ENCODE measurements at places on chromosomes 12 and 14.
A peak's percentile ranks its signal among the peaks of the same experiment; 100 is the strongest.

DNA sequence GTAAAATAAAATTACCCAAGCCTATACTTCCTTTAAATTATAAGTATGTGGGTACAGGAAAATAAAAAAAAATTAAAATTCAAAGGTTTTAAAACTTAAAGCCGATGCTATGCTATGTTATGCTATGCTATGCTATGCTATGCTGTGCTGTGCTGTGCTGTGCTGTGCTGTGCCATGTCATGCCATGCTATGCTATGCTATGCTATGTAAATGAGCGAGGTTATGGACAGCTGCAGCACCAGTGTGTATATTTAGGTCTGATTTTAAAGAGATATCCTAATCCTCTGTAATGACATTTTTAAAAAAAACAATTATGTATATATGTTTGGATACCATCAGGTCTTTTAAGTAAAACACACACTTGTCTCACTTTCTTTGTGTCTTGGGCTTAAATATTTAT lies 1822.0 kb upstream of the SEL1L start:
- no peak for DNase-seq

GRCh38 chr12:3259973-3260372 lies 182.8 kb downstream of the TSPAN9 start:
- DNase-seq: no peak

GRCh38 chr12:26810330-26810729 lies 22.7 kb downstream of the ITPR2 start:
- peak; percentile 75 for DNase-seq

GRCh38 chr14:102503641-102504327 lies 5.8 kb downstream of the ANKRD9 start:
- no peak for DNase-seq

GRCh38 chr12:106883426-106883825 lies 72.3 kb upstream of the TMEM263 start:
- DNase-seq: no peak

DNA sequence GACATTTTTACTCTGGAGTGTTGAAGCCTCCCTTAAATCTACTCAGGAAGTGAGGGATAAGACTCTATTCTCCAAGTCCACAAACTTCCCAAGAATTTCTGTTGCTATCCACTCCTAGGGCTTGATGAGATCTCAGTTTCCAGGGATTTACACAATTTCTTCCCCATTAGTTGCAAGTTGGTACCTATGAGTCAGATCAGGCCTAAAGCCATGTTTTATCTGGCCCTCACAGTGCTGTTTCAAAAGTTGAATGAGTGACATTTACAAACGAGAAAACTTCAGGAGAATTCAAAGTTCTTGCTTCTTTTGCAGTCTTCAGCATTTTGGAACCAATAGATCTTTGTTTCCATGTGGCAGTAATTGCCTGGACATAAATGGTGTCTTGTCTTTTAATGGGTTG lies 156.4 kb upstream of the SYT10 start:
- DNase-seq: no peak

DNA sequence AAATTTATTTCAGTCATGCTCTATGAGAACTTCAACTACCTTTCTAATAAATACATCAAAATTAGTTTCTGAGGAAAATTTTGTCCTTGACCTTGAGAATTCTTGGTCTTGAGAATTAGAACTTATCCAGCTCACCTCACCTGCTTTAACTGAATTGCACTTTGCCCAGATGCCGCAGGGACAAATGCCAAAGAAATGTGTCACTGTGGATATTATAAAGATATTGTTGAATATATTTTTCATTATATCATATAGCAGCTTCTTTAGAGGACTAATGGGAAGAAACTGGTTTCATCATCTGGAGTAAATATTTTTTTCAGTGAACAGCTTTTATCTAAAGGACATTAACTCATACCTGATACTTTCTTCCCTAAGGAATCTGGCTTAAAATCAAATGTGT lies 54.1 kb downstream of the LRP6 start:
- DNase-seq: peak; percentile 7

GRCh38 chr12:123576611-123577010 lies 7.7 kb upstream of the TMED2 start:
- DNase-seq: no peak

GRCh38 chr12:49976557-49976956 lies 3.8 kb downstream of the AQP6 start:
- no peak for DNase-seq

DNA sequence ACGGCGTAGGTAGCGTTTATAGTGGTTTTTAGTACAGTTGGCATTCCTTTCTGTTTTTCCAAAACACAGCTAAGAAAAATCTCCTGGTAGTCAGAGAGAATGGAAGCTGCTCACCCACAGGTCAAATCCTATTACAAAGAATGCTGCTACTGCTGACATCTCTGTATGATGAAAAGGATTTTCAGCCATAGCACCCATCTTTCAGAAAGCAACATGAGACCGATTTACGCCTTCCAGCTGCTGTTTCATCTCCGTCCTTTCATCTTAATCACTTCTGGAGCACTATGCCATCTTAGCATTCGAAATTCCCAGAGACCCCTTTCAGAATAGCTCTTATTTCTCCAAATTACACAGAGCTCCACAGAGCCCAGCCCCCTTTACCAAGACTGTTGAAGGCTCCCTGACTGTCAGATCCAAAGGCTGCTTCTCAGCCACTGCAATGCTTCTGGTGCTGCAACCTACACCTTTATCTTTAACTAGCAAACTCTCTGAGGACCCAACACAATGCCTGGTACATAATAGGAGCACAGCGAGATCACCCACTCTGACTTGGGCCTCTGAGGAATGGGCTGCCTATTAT lies 211.8 kb downstream of the NEDD1 start:
- DNase-seq: no peak

- no peak for DNase-seq
These were observed 261.9 kb upstream of the SFSWAP start for GRCh38 chr12:131449027-131449426.

All from foreskin keratinocyte (primary cell).